Gastrocnemius medialis (tissue), 4 donors: ENCODE measurements at places on chromosomes 5 and 9.

DNA sequence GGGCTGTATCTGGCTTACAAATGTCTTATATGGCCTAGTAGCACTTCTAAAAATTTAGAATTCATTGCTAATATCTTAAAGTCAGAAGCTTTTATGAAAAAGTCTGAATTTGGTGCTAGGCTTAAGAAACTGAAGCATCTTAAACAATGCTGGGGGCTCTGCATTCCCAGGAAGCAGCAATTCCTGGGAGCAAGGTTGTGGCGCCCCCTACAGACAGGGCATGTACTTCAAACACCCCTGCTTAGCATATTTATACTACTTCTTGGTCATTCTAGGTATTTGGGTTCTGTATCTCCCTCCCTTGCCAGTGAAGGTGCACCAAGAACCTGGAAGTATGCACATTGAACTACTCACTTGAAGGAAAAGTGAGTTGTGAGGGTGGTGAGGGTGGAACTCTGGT lies 64.6 kb upstream of the GRIA1 start:
- DNase-seq: no peak

- no peak for DNase-seq
These were observed 214.4 kb upstream of the S1PR3 start for GRCh38 chr9:88776717-88777497.

DNA sequence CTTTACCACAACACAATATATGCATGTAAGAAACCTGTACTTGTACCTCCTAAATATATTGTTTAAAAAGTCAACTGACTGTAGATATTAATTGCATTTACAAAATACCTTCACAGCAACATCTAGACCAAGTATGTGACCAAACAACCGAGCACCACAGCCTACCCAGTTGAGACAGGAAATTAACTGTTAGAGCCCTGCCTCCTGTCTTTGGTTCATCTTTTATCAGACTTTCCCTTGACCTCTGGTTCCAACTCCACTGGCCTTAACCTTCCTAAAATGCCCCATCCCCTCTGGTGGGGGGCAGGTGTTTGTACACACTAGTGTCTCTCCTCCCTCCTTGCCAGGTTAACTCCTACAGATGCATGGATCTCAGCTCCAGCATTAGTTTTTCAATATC lies 155.0 kb upstream of the PANK3 start:
- no peak for DNase-seq

DNA sequence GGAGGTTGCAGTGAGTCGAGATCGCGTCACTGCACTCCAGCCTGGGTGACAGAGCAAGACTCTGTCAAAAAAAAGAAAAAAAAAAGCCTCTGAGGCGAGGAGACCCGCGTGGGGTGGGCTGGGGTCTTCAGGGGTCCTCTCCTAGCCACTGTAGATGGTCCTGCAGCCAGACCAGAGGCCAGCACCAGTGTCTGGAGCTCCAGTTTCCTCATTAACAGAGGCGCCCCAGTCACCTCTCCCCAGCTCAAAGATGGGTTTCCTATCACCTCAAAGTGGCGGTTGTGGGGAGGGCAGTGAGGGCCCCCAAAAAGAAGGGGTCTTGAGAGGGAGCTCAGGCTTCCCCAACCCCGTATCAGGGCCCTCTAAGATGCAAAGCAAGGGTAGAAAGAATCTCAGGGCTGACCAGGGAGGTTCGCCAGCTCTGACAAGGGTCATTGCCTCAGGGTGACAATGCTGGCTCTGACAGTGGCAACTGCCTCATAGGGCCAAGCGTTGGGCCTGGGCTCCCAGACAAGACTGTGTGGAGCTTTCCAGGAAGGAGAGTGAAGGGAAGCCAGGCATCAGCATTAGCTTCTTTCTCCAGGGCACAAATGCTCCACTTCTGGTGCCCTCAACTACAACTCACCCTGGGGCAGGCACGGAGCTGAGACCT lies 15.0 kb downstream of the STK10 start:
- DNase-seq: no peak

DNA sequence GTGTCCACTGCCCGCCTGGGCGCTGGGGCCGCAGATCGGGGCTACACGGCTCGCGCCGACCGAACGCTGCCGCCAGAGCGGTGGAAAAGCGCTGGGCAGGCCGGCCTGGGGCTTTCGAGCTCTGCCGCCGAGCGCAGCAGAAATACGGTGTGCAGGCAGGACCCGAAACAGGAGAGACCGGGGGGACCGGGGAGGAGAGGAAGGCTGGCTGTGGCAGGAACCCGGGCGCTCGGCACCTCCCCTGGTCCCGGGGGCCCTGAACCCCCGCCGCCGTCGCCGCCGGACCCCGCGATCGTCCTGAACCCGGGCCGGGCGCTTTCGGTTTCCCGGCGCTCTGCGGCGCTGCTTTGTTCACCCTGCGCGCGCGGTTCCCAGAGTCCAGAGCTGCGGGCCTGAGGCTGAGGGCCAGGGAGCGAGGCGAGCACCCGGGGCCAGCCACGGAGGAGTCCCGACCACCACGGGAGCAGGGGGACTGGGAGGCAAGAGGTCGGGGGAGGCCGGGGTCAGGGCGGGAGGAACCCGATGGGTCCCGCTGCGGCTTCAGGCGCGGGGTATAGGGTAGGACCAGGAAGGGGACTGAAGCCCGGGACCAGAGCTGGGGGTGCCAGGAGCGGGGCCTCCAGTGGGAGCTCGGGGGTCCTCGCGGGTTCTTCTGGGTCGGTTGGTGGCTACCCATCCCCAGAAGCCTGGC lies 12.0 kb downstream of the IRX2 start:
- no peak for DNase-seq

DNA sequence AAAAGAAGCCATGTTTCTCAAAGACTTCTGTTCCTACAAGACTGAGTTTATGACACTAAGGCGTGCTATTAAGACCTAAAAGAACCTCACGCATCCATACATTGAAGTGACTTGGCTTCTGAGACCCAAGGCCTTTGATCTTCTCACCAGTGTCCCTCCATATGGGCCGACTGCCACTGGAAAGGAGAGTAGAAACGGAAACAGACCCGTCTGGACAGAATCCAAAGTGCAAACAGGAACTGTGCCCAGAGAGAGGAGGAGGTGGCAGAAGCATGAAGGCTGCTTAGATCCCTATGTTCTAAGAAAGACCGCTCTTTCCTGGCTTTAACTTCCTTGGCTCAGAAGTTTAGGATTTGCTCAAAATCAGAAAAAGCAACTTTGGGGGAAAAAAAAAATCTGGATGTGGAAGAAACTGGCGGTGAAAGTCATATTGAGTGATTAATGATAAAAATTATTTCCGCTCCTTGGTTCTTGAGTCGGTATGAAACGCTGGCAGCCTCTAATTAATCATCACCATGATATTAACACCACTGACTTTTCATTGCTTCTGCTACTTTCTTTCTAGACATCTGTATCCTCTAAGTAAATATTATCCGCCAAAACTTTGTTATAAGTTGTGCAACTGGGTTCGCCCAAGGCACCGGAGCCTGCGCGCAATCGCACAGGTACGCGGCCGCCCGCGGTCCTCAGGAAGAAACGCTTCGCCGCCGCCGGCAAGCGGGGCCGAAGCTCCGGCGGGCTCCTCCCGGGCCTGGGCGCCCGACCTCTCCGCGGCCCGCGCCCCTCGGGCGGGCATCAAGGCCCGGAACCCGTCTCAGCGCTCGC lies 726 bp downstream of the DAP start:
- no peak for DNase-seq

GRCh38 chr5:56344594-56344993 lies 111.5 kb upstream of the ANKRD55 start:
- no peak for DNase-seq

- peak; percentile 74 for DNase-seq
These were observed 99.5 kb downstream of the AOPEP start for GRCh38 chr9:94826044-94826443.

DNA sequence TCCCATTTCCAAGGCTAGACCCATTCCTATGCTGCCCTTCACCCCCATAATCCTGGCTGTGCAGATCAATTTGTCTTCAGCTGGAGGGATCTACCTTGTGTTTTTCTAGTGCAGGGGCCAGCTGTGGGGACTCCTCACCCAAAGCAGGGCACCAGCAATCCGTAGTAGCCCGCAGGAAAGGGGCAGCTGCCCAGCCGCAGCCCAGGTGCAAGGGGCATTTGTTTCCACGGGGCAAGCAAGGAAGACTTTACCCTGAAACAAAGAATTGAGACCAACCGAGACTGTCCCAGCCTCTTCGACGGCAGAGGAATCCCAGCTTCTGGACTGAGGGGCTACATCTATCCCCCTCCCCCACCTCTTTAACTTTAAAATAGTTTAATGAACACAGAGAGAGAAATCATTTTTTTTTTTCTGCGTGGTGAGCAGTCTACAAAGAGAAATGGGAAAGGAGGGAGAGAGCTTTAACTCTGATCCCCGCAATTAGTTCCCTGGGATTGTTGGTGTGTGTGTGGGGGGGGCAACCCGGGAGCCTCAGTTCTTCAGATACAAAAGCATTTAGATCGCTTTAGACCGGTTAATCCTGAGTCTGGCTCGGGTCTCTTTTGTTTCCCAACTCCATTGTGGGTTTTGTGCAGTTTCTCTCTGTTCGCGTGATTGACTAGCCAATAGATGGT lies 10.6 kb upstream of the LHX2 start:
- no peak for DNase-seq

- peak; percentile 40 for DNase-seq
These were observed 55.9 kb upstream of the STXBP1 start for GRCh38 chr9:127555840-127556820.

GRCh38 chr5:55533521-55534435 lies 986 bp downstream of the PLPP1 start:
- DNase-seq: no peak

DNA sequence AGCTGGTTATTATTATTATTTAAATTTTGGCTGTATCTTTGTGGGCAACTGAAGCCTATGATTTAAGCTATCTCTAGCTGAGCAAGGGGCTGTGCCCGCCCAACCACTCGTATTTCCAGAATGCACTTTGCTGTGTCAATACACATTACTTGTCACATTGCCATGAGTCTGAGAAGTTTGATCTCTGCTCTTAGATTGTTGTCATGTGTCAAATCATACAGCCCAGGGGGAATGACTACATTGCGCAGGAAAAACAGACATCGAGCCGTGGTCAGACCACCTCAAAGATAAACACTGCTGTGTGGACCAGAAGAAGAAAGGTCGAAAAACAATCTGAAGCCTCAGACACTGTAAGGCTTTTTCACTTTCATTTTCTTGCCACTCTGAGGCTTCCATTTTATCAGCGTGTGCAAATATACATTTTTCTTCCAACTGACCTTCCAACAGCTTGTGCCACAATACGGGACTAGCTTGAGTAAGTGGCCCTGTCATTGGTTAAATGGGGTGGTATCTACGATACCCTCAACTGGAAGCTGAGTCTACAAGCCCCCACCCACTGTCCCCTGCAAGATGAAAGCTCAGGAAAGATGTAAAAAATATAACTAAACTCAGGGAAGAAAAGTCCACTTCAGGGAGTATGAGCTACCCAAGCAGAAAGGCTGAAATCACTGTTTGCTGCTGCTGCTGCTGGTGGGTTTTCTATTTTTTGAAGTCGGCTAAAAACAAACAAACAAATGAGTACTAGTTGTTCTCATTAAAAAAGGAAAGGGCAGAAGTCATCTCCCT lies 603.0 kb downstream of the BNC2 start:
- DNase-seq: no peak

DNA sequence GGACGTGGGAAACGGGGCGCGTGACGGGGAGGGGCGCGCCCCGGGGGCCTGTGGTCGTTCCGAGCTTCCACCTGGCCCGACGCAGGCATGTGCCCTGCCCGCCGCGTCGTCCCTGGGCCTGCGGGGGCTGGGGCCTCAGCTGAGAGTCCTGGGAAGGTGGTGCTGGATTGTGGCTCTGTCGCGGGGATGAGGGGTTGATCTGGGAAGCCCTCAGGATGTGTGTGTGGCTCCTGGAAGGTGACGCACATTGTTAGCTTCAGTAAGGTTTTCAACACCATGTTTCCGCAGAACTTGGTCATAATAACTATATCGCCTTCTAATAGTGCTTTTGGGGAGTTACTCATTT lies 589.1 kb downstream of the MTRR start:
- DNase-seq: peak; percentile 2

GRCh38 chr9:137267933-137268355 lies 9.6 kb upstream of the TOR4A start:
- DNase-seq: no peak

DNA sequence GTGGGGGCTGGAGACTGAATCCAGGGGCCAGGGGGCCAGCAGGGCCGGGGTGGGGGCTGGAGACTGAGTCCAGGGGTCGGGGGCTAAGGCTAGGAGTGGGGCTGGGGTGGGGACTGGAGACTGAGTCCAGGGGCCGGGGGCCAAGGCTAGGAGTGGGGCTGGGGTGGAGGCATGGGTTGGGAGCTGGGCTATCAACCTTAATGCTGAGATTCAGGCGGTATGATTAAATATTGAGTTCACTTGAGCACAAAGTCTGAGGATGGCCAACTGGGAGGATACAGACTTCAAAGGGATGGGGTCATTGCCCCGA lies 17.0 kb upstream of the LRRC14B start:
- no peak for DNase-seq

- no peak for DNase-seq
These were observed 1.7 kb upstream of the KLHL3 start for GRCh38 chr5:137737349-137738131.

DNA sequence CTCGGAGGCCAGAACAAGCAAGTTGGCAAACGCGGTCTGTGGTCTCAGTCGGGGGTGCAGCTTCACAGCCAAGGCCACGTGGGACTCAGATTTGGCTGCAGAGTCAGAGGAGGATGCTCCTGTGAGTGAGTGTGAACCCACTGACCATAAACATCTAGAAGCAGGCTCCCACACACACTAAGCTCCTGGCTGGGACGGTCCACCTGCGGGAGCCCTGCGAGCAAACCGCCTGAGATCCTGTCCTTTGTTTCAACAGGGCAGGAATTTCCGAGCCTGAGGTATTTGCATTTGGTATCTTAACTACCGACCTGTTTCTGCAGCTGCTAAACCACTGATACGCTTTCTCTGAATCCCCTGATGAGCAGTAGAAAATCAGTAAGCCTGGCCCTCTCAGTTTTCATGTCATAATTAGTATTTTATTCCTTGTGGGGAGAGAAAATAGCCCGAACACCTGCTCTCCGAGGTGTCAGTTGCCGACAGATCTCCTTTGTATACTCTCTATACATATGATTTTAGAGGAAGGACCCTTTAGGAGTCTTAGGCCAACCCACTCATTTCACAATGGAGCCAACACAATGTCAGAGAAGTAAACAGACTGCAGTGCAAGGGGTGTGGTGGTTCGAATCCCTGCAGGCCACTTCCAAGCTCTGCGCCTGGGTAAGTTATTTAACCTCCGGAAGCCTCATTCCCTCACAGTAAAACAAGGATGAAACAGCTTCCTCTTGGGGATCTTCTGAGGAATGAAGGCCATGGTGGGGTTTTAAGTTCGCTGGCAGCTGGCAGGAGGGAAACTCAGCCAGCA lies 40.9 kb upstream of the PWWP2A start:
- DNase-seq: no peak

DNA sequence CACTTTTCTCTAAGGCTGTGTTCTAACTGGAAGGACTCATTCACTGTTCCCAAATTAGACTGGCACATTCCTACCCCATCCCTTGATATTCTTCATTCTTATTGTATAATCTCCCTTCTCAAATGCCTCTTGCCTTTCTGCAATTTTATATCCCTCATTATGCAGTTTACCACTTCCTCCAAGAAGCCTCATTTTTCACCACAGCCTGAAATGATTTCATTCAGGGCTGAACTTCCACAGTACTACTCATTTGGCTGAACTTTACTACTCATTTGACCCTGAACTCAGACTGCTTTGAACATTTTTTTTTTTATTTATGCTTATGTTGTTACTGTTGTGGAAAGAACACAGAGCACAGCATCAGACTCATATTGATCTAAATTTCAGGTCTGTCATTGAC lies 32.7 kb downstream of the GRIA1 start:
- DNase-seq: no peak

GRCh38 chr5:61632064-61632463 lies 300.0 kb downstream of the ZSWIM6 start:
- DNase-seq: no peak

- DNase-seq: no peak
These were observed 14.9 kb downstream of the ADAMTSL1 start for GRCh38 chr9:18488886-18489285.
